CD4-positive, alpha-beta T cell treated with Interleukin-17A for 1 hour (primary cell): ENCODE measurements at places on chromosomes 16 and 17.

DNA sequence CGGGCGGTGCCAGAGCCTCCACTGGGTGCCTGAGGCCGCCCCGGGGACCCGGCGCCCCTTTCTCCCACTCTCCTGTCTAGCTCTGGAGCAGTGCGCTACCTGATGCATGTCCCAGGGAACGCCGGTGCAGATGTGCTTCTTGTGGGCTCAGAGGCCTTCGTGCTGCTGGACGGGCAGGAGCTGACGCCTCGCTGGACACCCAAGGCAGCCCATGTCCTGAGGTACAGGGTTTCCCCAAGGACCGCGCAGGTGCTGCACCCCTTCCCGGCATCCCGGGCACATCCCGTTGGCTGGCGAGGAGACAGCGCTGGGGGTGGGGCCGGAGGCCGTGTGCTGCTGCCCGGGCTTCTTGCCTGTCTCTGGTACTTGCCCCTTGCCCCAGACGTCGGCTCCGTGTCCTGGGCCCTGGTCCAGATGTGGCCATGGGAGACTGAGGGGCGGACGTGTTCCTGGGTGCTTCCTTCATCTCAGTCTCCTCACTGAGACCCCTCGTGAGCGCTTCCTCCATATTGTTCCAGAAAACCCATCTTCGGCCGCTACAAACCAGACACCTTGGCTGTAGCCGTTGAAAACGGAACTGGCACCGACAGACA lies 12.5 kb downstream of the RGS11 start:
- DNase-seq = no peak

GRCh38 chr17:36523113-36523512 lies 11.6 kb downstream of the MYO19 start:
- DNase-seq = no peak

- DNase-seq = no peak
Observed at GRCh38 chr17:37429453-37429852, 22.8 kb downstream of the TADA2A start.

- DNase-seq = no peak
Observed at GRCh38 chr17:82772026-82772425, 20.2 kb downstream of the TBCD start.

GRCh38 chr16:56736476-56736875 lies 6.5 kb downstream of the NUP93 start:
- no peak for DNase-seq

DNA sequence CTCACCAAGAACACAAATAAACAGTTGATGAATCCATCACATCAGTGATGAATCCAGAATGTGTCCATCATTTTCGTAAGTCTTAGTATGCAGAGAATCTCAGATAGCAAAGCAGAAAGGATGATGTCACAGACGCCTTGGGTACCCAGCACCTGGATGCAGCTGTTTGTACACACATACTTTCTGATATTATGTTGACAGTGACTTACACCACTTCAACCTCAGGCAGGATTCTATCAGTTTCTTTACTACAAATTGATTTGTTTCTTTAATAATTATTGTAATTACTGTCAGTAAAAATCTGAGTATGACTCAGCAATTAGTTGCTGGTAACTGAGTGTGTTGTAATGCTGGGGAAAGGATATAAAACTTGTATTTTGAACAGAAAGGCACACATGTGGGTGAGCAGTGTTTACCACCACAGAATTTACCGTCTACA lies 159.8 kb downstream of the RPTOR start:
- DNase-seq = no peak

- DNase-seq = no peak
Observed at GRCh38 chr17:82234211-82235055, 5.6 kb downstream of the SLC16A3 start.

DNA sequence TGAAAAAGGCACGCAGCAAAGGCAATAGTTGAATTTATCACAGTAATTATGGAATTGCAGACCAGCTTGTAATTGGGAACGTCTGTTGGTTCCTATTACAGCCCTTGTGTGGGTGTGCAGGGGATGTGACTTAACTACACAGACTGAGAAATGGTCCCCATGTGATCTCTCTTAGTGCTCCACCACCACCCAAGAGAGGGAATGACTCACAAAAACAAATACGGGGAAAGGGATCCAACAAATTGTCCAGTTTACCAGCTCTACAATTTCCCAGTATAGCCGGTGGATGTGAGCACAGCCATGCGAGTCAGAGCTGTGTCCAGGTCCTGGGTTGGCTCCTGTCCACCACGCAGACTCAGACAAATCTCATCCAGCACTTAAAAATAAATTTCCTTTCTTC lies 337.9 kb downstream of the GRIN2A start:
- DNase-seq = no peak

GRCh38 chr16:52227851-52228250 lies 319.1 kb downstream of the TOX3 start:
- DNase-seq = no peak

- DNase-seq = peak; percentile 88
Observed at GRCh38 chr17:49230636-49231562, at the start of gene PHOSPHO1. PHOSPHO1 (minus strand) TSS chr17:49230787; CDS start chr17:49226691, 4,096 bp downstream.

- DNase-seq = no peak
Observed at GRCh38 chr17:68627956-68628575, 26.9 kb upstream of the FAM20A start.

DNA sequence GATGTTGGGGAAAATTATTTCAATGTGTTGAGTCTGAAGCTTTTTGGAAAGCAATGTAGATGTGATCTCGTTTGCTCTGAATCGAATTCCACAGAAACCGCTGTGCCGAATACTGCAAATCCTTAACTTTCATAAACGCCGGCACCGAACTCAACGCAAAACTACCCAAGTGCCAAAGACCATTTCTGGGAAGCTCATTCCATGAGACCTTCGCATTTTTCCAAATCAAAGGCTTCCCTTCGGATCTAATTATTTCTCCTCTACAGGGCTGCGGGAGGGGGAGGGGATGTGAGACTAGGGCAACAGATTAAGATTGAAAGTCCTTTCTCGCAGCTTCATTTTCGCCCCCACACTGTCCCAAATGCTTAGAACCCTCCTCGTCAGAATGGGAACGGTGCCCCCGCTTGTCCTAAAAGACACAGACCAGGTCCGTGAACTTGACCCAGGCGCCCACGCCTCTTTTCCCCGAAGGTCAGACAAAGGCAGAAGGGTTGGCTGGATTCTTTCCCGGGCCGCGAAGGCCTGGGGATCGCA lies 4.0 kb downstream of the PRAC1 start:
- DNase-seq = no peak

DNA sequence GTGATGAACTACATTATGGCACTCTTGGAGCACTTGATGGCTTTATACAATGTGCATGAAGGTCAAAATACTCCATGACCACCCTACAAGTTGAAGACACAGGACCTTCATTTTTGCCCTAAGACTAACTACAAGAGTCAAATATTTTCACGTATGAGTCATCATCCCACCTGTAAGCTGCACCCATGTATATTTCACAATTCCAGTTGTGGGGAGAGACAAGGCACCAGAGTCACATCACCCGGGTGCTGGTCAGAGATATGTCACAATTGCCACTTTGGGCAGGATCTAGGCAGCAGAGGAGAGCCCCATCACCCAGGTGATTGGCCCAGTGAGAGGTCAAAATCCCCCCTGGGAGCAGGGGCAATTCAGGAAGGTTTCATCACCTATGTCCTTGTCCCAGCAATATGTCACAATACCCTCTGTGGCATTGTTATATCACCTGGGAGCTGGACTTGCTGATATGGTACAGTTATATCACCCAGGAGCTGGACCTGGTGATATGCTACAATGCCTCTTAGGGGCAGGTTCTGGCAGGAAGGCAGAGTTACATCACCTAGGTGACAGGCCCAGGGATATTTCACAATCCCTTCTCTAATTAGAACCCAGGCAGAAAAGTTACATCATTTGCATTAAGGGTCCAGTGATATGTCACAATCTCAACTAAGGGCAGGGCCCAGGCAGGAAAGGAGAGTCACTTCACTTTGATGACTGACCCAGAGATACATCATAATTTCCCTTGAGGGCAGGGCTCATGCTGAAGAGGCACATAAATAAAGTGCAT lies 1839.2 kb downstream of the TP53TG3F start:
- no peak for DNase-seq

GRCh38 chr16:87927195-87927562 lies 9.2 kb downstream of the CA5A start:
- DNase-seq = no peak

DNA sequence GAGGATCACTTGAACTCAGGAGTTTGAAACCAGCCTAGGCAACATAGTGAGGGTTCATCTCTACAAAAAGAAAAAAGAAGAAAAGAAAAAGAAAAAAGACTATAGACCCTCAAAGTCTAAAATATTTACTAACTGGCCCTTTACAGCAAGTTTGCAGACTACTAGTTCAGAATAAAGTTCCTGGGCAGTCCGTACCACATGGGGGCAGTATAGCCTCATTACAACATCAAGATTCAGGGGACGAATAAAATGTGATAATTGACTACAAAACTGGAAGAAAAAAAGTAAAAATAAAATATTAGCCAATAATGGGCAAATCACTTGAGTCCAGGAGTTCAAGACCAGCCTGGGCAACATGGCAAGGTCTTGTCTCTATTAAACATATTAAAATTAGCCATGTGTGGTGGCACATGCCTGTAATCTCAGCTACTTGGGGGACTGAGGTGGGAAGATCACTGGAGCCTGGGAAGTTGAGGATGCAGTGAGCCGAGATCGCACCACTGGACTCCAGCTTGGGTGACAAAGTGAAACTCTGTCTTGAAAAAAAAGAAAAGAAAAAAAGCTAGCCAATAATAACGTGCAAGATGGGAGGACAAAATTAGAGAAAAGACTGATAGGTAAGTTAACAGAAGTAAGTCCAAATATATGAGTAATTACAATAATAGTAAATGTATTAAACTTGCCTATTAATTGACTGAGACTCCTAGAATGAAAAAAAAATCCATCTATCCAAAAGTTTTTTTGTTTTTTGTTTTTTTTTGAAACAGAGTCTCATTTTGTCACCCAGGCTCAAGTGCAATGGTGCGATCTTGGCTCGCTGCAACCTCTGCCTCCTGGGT lies 129.4 kb upstream of the SEC14L1 start:
- peak; percentile 57 for DNase-seq

DNA sequence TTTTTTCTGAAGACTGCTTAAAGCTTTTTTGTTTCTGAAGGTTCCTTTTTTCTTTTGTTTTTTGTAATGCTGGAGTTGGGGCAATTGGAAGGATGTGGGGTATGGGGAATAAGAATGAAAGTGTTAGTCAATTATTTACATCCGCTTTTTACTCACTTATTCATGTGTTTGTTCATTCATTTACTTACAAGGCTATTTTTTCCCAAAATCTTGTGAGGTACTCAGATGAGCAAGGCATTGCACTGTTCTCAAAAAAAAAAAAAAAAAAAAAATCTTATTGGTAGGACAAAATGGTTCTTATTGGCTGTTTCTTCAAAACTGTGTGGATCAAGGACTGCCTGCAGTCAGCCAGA lies 55.7 kb downstream of the PLD6 start:
- no peak for DNase-seq

- no peak for DNase-seq
Observed at GRCh38 chr17:69501591-69502468, 87.3 kb downstream of the MAP2K6 start.

- no peak for DNase-seq
Observed at GRCh38 chr17:67038861-67039365, 5.4 kb upstream of the CACNG1 start.

- no peak for DNase-seq
Observed at GRCh38 chr16:84979516-84979915, 31.8 kb downstream of the ZDHHC7 start.

GRCh38 chr16:57912529-57913260 lies 58.2 kb downstream of the CNGB1 start:
- DNase-seq = no peak

DNA sequence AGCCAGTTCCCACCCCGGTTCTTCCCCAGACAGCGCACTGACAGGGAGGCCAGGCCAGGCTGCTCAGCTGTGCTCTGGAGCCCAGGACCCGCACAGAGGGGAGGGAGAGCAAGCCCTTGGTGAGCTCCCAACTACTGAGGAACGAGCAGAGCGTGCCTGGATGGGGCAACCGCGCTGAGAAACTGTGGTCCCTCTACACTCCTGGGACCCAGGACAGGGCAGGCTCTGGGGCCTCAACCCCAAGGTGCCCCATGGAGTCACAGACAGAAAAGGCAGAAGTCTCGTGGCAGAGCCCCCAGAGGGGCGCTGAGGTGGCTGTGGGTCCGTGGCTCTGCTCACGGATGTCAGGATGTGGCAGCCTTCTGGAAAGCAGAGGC lies 16.3 kb downstream of the SLX4 start:
- no peak for DNase-seq

- DNase-seq = no peak
Observed at GRCh38 chr17:6668727-6669425, 17.3 kb downstream of the C17orf100 start.

GRCh38 chr16:8894736-8895334 lies 12.7 kb downstream of the LITAFD start:
- no peak for DNase-seq

DNA sequence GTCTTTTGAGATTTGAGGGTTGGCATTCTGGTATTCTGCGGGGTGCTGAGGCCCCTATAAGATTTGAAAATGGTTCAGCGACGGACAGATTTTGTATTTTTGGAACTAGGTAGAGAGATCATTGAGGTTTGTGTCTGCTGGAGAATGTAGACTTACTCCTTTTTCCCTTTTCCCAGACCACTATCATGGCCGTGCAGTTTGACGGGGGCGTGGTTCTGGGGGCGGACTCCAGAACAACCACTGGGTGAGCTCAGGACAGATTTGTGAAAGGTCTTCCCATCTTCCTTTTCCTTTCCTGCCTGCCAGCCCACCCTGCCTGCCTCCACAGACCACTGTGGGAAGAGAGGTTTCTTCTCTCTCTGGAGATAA lies 572 bp downstream of the PSMB6 start:
- DNase-seq = no peak

DNA sequence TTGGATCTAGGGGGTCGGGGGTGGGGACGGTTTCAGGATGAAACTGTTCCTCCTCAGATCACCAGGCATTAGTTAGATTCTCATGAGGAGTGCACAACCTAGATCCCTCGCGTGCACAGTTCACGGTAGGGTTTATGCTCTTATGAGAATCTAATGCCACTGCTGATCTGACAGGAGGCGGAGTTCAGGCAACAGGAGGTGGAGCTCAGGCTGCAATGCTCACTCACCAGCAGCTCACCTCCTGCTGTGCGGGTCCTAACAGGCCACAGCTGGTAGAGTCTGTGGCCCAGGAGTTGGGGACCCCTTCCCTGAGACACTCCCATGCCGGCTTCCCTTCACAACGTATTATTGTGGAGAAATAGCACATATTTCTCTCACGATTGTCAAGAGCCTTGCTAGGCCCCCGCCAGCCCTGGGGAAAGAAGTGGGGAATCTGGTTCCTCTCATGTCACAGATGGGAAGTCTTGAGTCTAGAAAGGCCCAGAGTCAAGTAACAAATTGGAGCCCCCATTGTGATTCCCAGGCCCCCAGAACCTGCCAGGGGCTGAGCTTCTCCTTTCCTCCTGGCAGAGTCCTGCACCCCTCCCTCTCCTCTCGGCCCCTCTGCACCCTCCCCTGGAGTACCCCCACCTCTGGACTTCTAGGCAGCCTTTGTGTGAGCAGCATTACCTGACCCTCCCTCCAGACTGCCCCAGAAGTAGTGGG lies 6.1 kb upstream of the KRT14 start:
- DNase-seq = no peak

- DNase-seq = no peak
Observed at GRCh38 chr16:85517563-85518179, 95.5 kb upstream of the GSE1 start.

- DNase-seq = no peak
Observed at GRCh38 chr16:87056551-87056950, 260.6 kb downstream of the C16orf95 start.

- DNase-seq = no peak
Observed at GRCh38 chr17:17888371-17888770, 51.6 kb upstream of the SREBF1 start.
